Nucleus accumbens (tissue), 56 donors: ENCODE measurements at places on chromosomes 3 and 15.

DNA sequence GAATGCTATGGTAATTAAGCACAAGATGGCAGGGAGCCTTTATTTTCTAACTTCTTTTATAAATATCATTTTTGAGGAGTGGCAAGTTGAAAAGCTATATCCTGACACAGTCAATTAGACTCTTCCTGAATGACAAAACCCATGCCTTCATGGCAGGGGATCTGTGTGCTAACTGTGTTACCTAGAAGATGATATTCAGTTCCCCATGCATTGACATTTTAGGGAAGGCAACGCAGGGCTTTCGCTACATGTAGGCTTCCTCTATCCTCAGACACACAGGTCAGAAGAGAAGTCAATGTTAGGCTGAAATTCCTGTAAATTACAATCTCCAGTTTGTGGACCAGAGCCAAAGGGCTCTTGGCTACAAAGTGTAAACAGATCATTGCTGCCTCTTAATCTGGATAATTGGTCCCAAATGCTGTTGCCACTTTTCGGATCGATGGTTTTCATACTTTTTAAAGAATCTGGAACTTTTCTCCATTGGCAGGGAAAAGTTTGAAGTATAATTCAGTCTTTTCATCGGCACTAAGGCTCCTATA, 22.6 kb upstream of the NR2F2 start:
- DNase-seq: no peak

- no peak for DNase-seq
These were observed 542 bp downstream of the ACAA1 start for GRCh38 chr3:38136393-38136776.

GRCh38 chr15:40807888-40808461, 702 bp upstream of the DNAJC17 start:
- no peak for DNase-seq

DNA sequence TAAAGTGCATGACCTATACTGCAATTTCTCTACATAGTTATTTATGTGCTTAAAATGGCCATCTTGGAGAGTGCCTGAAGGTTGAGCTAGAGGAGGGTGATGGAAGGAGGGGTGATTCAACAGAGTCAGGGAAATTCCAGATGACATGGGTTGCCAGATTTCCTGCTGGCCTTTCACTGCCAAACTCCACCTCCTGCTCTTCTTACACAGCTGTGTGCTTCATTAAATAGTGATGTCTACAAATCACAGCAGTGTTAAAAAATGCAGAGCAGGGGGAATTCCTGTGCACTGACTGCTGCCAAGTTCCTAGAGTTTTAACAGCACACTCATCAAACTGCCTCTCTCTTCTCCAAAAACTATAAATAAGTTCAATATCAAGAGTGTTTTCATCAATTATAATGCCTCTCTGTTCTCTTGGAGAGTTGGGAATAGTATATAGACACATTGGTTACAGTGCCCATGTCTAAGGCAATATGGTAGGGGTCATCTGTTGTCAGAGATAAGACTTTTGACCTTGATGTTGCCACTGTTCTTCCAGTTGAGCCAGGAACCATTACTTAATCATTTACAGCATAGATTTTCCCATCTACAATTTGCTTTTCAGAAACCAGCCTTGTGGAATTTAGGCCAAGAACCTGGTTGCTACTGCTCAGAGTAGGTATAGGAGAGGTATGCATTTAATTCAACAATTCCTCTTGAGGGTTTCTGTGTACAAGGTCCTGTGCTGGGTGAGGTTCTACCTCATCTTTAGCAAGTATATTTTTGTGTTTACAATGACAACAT, 79.6 kb downstream of the TP63 start:
- DNase-seq: no peak

DNA sequence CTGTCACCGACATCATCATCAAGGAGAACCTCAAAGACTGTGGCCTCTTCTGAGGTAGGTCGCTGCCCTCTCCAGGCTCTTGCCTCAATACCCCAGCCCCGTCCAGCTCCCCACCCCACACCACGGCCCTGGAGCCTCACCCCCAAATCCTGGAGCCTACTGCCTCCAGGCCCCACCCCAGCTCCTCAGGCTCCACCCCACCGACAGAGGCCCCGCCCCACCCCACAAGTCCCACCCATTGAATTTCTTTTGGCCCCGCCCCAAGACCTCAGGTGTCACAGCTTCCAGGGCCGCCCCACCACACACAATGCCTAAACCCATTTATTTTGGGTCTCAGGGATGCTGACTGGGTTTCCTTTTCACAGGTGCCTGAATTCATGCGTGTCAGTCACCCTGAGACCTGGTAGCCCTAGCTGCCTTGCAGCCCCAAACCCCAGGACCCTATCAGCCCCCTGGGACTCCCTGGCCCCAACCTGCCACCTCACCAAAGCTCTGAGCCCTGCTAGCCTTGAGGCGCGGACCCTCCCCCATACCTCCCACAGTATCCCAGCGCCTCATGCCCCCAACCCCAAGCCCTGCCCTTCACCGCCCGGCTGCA, 3.6 kb downstream of the GNAT1 start:
- DNase-seq: no peak

- DNase-seq: no peak
These were observed 31.3 kb upstream of the PSTPIP1 start for GRCh38 chr15:76963596-76963995.

- DNase-seq: no peak
These were observed 53.5 kb upstream of the WNT5A start for GRCh38 chr3:55540579-55540978.

- no peak for DNase-seq
These were observed 26.5 kb downstream of the SPG11 start for GRCh38 chr15:44636976-44637375.

GRCh38 chr3:136836511-136837156, 17.7 kb downstream of the SLC35G2 start:
- DNase-seq: no peak

DNA sequence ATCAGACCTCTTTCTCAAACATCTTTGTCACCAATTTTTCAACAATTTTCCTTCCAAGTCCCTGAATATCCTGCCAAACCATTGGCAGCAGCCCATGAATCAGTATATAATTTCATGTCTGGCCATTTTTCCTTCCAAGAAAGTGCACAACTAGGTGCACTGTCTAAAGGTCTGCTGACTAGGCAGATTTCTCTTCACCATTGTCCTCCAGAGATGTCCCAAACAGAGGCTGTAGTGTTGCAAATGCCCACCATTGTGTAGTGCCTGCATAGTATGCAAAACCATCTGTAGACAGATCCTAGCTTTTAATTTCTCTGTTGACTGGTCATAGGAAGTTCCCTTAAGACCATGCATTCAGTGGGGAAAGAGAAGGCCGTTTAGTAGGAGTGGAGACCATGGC, 25.0 kb upstream of the GOLGA6L2 start:
- DNase-seq: no peak

- no peak for DNase-seq
These were observed 165.7 kb upstream of the TSC22D2 start for GRCh38 chr3:150242220-150242936.

- no peak for DNase-seq
These were observed 81.6 kb upstream of the LRRFIP2 start for GRCh38 chr3:37255990-37256308.

GRCh38 chr3:186540835-186541226, 3.3 kb downstream of the CRYGS start:
- no peak for DNase-seq

GRCh38 chr15:80550908-80551260, 144.2 kb upstream of the ABHD17C start:
- no peak for DNase-seq

GRCh38 chr15:58631319-58631718, 118.2 kb downstream of the ADAM10 start:
- no peak for DNase-seq

DNA sequence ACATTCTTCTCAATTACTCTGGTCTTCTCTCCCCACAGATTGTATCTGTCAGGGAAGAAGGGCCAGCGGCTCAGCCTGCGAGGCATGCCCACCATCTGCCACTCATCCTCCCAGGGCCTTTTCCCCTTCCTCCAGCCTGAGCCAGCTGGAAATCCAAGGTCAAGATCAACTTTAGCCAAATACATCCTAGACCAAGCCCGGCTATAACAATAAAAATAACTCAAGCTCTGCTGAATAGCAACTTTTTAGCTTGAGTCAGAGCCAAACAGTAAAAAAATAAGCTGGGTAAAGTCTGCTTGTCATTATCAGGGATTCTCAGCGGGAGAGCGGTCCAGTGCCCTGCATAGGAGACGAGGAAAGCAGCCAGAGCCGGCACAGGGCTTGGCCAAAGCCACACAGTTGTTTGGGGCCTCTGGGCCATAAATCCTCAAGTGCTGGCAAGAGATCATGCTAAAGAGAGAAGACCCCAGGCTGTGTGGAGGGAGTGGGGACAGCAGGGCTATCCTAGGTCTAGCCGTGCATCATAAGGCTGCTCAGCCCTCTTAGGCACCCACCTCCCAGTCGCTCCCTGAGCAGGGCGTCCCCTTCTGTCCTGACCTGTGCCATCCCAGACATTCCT, 76.2 kb upstream of the HERC1 start:
- no peak for DNase-seq

GRCh38 chr3:107235928-107236315, 141.3 kb upstream of the CCDC54 start:
- DNase-seq: peak; percentile 37

GRCh38 chr15:75688831-75689230, 23.8 kb downstream of the CSPG4 start:
- DNase-seq: no peak

- no peak for DNase-seq
These were observed 179.4 kb downstream of the RPLP1 start for GRCh38 chr15:69631978-69632377.

DNA sequence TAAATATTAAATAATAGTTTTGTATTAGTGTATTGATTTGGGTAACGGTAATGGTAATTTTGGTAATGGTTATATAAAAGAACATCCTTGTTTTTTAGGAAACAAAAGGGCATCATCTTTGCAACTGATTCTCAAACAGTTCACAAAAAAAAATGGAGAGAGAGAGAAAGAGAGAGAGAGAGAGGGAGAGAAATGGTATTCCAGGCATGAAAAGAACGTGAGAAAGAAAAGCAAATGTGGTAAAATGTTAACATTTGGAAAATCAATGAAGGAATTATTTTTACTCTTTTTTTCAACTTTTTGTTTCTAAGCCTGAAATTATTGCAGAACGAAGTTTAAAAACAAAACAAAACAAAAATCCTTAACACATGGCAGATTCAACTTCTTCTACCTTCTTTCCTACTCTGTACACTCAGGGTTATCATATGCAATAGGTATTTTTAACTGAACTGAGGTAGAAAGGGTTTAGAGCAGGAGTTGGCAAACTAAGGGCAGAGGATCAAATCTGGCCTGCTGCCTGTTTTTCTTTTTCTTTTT, 2.2 kb upstream of the GLB1 start:
- DNase-seq: no peak

DNA sequence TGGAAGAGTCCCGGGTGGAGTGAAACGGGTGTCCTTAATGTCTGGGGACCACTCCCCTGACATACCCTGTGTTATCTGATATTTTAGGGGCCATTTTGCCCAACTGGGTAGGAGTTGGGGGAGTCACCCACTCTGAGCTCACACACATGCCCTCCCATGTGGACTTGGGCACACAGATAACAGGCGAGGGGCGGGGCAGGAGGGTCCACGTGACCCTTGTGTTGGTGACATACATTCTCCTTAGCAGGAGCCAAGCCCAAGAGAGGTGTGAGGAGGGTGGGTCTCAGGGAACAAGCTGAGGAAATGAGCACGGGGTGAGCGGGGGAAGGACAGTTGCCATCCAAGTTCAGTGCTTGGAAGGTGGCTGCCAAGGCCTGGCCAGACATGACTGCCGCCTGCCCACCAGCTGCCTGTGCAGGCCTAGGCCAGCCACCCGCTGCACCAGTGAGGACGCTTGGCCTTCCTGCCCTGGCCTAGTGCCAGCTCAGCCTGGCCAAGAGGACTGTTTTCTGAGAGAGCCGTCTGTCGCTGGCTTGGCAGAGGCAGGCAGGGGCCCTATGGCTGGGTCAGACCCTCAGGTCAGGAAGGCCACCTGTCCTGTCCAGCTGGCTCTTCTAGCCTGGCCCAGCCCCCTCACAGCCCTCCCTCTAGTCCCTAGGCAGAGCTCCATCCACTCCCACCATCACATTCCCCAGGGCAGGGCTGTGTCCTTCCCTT, 31.3 kb upstream of the TMEM115 start:
- peak; percentile 10 for DNase-seq

DNA sequence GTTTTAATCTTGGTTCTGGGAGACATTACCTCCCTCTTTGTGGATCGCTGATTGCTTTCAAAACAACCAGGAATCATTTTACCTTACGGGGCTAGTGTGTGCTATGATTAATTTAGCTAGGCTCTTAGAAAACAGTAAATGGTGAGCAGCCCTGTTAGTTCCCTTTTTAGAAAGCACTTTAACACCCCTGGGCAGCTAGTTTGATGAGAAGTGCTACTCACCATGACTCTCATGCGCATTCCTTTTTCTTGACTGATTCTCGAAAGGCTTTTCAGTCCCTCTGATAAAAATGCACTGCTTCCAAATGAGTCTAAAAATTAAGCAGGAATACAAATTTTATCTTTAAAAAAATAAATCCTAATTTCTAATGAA, 75.3 kb upstream of the LEKR1 start:
- no peak for DNase-seq

DNA sequence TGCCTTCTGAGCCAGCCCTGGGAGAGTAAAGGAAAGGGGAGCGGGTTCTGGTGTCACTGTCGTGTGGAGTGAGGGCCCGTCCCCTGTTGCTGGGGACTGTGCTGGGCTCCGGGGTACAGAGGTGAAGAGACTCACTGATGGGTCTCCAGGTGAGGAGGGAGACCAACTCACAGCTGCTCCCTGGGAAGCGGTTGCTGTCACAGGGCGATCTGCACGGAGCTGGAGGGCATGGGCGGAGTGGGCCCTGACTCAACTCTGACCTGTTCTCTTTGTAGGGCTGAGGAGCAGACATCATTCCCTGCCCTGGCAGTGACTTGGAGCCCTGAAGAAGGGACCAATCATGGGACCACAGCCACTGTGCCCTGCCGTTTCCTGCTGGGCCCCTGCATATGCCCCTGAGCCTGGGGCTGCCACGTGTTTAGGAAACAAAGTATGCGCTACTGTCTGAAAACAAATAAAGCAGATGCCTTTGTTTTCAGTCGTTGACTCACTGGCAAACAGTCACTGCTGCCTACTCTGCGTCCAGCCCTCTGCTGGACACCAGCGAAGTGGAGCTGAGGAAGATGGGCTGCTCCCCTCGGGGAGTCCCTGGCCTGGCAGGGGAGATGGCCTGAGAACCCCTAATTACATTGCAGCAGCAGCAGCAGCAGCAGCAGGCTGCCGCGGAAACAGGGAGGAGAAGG, 22.9 kb upstream of the PLXNA1 start:
- DNase-seq: peak; percentile 52
